HuH-7.5 (cell line): ENCODE measurements at places on chromosomes 7 and 10.

GRCh38 chr10:49596836-49597235 lies 13.3 kb upstream of the SLC18A3 start:
- no peak for DNase-seq

DNA sequence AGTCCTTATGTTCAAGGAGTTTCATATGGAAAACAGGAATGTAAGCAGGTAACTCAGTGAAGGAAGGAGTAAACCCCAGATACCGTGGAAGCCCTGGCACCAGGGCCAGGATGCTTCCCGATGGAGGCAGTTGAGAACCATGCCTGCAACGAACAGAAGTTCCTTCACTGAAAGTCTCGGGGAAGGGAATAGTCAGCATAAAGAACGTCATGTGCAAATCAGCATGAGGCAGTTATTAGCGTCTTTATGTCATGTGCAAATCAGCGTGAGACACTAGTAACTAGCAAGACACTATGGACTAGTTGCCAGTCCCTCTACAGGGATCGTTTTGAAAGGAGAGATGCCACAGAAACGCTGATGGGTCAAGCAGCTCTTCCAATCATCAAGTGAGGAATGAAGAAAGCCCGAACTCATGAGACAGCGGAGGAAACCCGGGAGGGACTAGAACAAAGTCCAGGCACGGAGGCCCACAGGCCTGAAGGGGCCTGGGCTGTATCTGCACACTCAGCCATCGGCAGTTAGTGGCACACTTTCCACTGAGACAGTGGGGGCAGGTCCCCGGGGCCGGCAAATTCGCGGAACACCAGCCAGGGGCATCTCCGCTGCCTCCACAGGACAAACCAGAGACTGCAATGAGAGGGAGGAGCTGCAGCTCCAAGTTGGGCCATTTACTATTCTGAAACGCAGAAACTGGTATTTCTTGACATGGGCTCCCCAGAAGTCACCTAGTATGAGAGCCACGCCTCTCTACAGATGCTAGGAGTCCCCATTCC lies 109.6 kb downstream of the SFMBT2 start:
- DNase-seq, result peak; percentile 12

DNA sequence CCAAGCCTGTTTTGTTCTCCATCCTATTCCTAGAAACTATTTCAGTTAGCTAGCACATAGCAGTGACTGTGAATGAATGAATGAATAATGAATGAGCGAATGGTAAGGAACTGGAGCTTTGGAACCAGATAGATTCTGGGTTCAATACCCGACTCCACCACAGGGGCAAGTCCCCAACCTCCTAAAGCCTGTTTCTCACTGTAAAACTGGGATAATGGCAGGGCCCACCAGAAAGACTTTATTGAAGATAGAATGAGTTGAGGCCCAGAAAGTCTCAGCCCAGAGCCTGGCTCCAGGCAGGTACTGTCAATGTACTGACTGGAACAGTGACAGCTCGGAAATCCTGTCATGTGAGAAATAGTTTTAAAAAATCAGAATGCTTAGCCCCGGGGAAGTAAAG lies 1.1 kb upstream of the CDH23 start:
- DNase-seq, result peak; percentile 49

- DNase-seq, result no peak
Measured at GRCh38 chr10:43121444-43121843, 16.8 kb upstream of the CSGALNACT2 start.

GRCh38 chr10:102597131-102597991 lies 46.9 kb upstream of the TRIM8 start:
- DNase-seq, result peak; percentile 44

GRCh38 chr10:102641402-102641801 lies 2.9 kb upstream of the TRIM8 start:
- DNase-seq, result no peak

DNA sequence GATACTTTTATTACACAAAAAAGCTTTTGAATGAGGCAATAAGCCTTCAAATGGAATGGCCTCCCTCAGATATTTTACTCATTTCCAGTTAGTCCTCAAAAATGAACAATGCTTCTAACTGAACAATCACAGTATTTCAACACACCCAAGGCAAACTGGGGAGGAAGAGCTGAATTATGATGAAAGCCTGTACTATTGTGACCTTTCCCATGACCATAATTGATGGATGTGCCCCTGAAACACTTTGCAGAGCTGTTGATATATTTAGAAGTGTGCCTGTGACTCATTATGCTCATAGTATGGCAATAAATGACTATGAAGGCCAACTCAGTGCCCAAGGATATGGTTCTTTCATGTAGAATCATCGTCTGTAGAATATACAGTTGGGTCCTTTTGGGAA lies 248.1 kb downstream of the AHR start:
- DNase-seq, result no peak

- DNase-seq, result no peak
Measured at GRCh38 chr7:44103566-44103922, 601 bp upstream of the AEBP1 start.

DNA sequence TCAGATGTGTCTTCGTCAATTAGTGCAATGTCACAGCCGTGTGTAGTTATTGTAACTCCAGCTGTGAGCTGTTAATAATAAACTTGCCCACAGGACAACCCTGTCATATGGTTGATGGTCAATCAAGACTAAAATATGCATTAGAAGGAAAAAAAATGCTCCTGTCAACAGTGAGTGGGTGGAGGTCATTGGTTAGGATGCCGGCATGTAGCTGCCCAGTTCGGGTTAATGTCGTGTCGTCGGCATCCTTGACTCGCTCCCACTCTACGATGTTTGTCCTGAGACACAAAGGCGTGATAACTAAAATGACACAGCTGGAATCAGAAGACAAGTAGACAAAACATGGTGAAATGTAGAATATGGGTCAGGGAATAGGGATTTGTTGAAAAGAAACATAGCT lies 442.8 kb upstream of the NPVF start:
- DNase-seq, result no peak

DNA sequence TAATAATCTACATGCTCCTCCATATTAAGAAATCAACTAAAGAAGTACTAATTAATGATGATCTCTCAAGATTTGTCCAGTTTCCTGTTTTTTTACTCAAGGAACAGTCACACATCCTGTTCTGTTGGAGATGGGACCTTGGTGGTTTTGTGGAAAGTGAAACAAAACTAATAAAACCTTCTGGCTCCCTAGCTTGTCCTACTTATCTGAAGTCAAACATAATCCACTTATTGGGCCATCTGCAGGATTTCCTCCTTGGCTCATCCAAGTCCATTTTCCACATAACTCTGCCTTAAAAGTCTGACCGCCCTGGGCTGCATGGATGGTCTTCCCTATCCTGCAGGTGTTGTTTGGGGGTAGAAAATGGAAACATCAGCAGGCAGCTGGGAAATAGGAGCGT lies 39.4 kb upstream of the TARP start:
- DNase-seq, result no peak

- no peak for DNase-seq
Measured at GRCh38 chr7:5670183-5670935, 111.1 kb downstream of the RNF216 start.

- DNase-seq, result no peak
Measured at GRCh38 chr10:133523631-133524203, 3.4 kb upstream of the CYP2E1 start.

GRCh38 chr7:124089621-124090020 lies 56.8 kb upstream of the TMEM229A start:
- DNase-seq, result no peak

GRCh38 chr10:72610466-72610865 lies 15.4 kb downstream of the MICU1 start:
- no peak for DNase-seq
